ENCODE measurements at places on chromosomes 7 and 10.

GRCh38 chr10:132403511-132404168 lies 6.6 kb downstream of the PWWP2B start:
- no peak for DNase-seq

DNA sequence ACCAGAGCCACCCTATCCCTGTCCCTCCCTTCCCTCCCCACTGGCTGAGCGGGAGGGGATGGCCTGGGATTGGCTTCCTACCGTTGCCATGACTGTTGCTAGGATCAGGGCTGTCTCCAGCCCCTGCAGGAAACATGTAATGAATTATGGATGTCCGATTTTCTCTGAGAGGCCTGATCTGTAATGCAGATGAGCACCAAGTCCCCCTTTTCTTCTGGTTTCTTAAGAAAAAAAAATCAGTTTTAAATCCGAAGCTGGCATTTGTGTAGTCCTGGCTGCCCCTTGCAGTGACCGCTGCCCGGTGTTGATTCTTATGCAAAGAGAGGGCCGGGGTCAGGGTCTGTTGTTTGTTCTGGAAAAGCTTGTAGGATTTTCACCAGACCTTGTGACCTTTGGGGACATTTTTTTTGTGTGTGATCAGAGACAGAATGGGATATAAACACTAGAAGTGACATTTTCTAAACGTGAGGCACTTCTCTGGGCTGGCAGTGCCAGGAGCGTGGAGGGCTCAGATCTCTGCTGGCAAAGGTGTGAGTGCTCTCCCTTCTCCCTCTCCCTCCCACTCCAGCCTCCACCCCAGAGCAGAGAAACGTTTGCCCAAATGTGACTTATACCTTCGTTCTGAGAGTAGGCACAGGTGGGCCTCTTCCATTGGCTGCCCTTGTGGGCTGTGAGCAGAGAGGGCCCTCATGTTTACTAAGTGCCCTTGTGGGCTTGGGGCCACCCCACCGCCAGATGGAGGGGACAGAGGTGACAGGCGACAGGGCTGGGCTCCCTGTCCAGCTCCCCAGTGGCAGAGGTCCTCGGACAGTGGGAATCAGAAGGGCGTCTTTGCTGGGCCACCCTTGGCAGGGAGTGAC lies 127.5 kb downstream of the DNAJB6 start:
- DNase-seq, result no peak

DNA sequence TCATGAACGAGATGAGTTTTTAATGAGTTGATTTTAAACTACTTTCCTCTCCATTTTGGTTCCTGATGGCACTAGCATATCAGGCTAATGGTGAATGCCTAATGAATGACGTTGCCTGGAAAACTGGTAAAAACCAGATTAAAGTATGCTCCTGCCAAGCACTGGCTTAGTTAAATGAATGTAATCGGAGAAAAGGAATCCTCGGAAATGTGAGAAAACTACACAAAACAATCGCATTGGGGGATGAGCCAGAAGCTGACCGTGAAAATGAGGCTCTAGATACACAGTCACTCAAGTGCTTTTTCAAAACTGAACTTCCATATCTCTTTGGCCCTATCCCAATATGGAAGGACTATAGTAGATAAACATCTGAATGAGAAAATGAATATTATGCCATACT lies 153.8 kb upstream of the COL1A2 start:
- no peak for DNase-seq

GRCh38 chr7:23247046-23247602 lies 549 bp downstream of the GPNMB start:
- no peak for DNase-seq

DNA sequence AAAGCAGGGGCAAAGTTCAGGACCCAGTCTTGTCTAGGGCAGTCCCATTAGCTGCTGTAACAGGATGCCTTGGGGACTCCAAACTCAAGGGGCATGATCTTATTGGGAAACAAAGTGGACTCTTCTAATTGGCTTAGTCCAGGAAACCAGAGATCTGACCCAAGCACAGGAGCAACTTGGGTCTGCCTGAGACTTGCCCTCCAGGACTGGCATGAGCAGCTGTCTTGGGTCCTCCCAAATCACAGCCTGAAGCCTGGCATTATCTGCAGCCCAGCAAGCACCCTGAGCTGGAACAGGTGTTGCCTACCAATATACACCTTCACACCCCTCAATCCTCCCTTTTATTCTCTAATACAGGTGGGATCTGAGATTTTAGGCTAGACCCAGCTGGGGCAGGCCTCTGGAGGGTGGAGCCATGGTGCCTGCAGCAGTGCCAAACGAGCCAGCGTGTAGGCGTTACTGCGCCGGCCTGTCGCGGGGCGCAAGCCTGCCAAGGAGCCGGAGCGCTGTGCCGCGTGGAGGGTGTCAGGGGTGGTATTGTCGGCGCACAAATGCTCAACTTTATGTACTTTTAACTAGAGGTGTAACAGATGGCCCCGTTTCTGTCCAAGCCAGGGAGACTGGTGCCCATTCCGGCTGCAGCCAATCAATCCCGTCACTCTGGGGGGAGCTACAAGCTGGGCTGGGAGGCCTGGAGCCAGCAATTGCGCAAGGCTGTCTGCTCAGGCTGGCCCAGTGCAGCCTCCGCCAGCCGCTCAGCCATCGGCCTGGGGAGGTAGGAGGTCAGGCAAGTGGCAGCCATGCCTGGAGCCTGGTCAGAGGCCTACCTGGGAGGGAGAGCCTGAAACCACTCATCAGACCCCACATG lies 12.8 kb upstream of the LBX1 start:
- DNase-seq, result no peak

GRCh38 chr10:72009425-72010081 lies 45.4 kb downstream of the CHST3 start:
- peak; percentile 80 for DNase-seq

- no peak for DNase-seq
Measured at GRCh38 chr10:132247943-132248342, 59.8 kb downstream of the STK32C start.

DNA sequence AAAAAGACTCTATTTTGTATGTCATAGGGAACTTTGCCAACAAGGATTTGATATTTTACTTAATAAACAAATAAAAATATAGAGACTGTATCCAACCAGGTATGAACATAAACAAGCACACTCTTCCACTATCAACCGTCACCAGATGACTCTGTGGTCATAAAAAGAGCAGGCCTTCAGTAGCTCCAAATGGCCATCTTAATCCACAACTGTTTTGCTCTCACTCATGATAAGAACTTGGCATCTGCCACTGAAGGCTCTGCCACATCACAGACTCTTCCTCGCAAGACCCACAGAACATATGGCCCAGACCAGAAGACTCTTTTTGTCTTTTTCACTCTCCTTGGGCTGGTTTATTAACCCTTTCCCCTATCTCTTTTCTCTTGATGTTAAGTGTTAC lies 98.7 kb upstream of the POM121L12 start:
- DNase-seq, result no peak

DNA sequence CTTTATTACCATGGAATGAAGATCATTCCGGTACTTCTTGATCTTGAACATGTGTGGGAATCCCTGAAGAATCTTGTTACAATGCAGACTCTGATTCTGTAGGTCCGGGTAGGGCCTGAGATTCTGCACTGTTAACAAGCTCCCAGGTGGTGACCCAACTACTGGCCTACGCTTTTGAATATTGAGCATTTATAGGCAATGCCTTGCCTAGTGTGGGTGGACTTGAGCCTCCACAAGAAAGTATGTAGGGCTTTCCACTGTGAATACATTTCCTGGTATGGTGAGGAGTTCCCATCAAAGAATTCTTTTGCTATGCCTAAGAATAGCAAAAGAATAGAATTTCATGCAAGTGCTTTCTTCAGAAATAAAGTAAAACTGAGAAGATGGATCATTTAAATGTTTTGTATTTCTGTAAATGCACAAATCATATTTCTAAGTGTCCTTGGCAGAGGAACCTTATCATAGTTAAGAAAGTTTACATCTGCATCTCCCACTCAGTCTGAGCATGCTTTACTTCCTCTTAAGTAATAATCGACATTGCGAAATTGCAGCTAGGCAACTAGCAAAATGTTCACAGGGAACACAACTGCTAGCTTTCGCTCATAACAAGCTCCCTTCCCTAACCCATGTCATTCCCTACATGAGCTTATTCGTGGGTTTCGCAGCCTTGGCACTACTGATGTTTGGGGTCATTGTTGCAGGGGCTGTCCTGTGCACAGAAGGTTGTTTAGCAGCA lies 71.4 kb downstream of the AHR start:
- DNase-seq, result peak; percentile 48

- DNase-seq, result no peak
Measured at GRCh38 chr10:125936331-125936730, 40.0 kb downstream of the FANK1 start.

DNA sequence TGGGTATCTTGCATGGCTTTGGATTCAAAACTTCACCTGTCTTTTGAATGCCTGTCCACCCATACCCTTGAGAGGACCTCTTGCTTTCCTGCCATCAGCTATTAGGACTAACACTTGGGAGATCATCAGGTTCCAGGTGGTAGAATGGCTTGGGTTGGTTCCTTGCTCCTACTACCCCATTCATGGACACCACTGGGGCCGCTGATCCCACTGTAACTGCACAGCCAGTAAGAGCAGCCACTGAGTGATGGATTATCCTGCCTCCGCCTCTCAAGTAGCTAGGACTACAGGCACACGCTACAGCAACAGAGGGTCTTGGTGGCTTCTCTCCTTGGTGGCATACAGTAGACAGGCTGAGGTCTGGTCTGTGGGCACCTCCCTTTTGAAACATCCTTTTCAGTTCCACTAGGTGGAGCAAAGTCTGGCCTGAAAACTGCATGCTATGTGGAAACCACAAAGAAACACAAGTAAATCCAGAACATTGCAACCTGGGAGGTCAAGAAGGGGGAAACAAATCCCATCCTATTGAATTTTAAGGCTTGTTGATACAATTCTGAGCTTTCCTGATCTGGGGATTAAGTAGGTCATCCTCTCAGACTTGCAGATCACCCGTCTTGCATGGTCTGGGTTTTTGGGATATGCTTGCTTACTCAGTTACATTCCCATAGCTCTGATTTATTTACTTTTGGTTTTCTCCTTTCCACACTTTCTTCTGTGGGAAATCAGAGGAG lies 9.4 kb downstream of the WBP1L start:
- DNase-seq, result no peak

DNA sequence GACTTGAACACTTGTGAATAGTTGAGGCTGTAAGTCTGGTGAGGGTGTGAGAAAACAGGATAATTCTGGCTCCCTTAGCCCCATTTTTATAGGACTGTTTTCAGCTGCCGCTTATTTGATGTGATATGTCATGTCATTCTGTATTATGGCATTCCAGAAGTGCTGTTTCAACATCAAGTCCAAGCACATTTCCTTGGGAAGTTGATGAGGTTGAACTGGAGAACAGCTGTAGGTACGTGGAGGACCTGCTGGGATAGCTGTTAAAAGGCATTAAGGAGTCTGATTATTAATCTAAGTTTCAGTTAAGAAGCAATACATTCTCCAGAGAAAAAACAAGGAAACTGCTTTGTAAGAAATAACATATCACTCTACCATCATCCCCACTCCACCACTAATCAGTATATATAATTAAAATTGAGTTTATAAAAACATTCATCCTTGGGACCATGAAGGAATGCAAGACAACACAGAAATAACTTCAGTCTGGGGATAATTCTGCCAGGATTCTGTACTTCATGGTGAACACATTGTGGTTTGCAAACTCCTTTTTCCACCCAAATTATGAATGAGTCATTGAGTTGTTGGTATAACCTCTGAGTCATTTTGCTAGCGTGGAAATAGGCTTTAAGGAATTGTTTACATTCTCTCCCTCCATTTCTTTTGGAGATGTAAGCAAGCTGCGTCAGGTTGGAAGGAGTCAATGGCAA lies 39.9 kb upstream of the TMEM229A start:
- DNase-seq, result peak; percentile 25

GRCh38 chr7:3380886-3381685 lies 80.0 kb downstream of the SDK1 start:
- no peak for DNase-seq

DNA sequence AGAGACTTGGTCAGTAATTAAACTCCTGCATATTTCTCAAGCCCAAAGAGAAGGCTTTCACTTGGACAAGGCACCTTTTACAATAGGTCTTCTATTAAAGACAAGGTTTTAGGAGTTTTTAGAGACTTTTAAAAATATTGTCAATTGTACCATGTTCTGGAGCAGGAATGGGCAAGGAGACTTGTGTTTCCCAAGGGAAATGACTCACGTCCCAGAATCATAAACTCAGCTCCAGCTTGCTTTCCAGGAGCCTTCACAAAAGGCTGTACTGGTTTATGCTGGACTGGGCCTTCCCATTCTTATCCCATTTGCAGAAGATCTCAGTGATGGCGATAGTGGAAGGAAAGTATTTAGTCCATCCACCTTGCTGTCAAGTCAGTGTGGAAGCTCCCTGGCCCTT lies 7.8 kb upstream of the GLI3 start:
- no peak for DNase-seq

GRCh38 chr7:43694399-43694748 lies 34.9 kb downstream of the COA1 start:
- DNase-seq, result no peak

GRCh38 chr7:3634396-3634795 lies 333.3 kb downstream of the SDK1 start:
- DNase-seq, result no peak

- no peak for DNase-seq
Measured at GRCh38 chr7:112400141-112400540, 50.1 kb upstream of the IFRD1 start.

DNA sequence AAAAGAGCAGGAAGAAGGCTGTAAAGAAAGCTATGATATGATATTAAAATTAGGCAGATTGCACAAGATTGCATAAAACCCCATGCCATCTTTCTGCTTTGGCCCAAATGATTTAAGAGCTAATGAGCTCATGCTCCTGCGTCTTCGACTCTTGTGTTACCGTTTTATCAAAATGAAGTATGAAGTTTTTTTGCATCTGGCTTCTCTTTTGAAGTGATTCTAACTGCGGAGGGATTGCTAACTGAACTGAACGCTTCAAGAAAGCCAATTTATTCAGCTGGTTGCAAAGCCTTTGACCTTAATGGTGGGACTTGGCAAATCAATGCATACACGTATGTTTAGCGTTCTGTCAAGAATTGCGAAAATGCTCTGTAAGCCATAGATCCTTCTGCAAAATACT lies 282.9 kb downstream of the TWIST1 start:
- no peak for DNase-seq

DNA sequence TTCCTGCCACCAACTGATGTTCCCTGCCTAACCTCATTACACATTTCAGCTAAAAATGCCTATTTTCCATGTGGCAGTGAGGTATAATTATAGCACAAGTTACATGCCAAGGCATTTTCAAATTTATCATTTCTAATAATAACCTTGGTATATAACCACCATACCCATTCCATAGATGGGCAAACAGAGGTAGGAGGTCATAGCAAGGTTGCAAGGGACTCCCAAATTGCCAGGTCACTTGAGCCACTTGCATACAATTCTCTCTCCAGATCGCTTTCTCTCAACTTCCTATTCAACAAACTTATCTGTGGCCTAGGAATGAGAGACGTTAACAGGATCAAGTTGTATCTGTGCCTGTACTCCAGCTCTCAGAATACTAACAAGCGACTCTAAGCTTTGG lies 108.3 kb downstream of the ATXN7L1 start:
- DNase-seq, result no peak

- DNase-seq, result no peak
Measured at GRCh38 chr10:99427566-99428190, 2.7 kb downstream of the GOT1 start.
